ENCODE measurements at places on chromosomes 5 and 9.

- DNase-seq, result no peak
These were observed 4.8 kb downstream of the HK3 start for GRCh38 chr5:176894298-176894697.

DNA sequence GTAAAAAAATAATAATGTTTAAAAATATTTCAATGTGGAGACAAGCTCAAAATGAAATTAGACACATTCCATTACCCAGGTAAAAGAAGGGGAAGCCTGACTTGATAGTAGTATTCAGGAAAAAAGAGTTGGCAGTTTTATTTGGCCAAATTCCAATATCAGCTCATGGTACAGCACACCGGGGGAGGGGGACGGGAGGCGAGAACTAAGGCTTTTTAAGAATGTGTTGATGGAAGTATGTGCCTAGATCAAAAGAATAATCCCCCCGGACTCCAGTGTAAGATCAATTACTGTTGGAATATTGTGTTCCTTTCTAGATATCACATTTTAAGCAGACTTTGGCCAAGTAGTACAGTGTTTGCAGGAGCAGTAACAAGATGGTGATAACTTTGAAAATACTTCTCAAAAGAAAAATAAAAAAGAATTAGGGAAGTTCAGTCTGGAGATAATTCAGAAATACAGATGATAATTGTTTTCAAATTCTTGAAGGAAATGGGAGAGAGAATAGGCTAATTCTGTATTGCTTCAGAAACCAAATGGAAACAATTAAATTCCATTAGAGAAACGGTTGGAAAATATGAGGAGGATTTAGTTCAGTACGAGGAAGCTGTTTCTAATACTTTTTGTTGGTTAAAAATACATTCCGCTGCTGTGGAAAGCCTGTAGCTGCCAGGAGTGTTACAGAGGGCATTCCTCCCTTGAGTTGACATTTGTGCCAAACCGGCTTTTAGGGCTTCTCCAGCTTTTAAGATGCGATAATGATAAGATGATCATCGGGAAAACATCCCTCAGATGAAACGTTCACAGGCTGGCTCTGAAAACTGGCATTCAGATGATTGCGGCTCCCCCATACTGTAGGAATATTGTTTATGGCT, 98.1 kb upstream of the ERBIN start:
- no peak for DNase-seq

DNA sequence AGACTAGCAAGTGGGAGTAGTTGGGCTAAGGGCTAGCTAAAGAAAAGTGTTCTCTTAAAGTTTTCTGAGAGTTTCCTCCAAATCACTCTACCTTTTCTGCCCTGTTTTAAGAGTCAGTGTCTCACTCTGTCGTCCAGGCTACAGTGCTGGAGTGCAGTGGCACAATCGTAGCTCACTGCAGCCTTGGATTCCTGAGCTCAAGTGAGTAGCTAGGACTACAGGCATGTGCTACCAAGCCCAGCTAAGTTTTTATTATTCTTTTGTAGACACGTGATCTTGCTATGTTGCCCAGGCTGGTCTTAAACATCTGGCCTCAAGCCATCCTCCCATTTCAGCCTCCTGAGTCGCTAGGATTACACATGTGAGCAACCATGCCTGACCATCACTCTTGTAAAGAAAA, 378.9 kb downstream of the CAAP1 start:
- no peak for DNase-seq

DNA sequence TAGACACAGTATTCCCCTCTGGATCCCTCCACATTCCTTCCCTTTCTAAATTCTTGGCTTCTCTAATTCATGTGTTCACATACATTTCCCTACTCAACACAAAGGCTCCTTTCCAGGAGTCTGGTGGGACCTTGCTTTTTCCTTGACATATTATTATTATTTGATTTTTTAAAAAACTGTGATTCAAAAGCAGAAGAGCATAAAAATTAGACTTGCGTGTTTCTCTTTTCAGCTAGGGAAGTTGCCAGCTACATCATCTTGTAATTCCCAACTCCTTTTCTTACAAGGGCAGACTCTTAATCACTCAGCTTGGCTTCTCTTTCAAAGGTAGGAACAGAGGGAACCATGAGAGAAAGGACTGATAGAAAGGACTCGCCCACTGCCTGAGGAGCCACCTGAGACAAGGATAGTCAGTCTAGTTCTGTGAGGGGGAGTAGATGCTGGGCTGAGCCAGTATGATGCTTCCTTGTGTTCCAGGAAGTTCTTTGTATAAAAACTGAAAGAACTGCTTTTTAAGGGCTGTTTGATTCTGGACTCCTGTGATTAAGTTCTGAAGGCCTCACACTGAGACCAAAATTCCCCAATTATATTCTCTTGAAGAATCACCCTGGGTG, 51.0 kb upstream of the DPYSL3 start:
- no peak for DNase-seq

DNA sequence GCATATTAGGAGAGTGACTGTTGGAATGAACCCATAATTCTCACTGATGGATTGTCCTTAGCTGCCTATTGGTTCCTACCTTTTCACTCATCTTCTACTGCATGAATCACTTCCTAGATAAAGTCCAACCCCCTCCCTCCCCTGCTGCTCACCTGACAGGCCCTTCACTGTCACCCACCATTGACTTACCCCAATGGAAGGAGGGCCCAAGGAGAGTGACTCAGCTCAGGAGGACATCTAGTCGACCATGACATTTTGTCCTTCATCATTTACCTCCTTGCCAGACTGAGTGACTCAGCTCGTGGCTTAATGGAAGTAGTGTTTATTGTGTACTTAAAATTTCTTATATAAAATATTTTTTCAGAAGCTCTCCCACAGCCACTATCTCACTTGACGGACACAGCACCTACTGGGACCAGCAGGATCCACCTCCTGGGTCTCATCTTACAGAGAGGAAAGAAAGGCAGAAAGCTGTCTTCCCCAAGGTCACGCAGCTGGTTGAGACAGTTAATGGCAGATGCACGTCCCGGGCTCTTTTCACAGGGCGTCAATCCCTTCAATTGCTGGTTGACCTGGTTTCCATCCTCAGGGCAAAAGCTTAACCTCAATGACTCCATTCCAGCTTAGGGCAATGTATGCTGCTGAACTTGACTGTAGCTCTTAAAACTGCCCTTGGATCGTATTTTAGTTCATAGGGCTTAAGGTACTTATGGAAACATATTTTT, 142.3 kb downstream of the MARCHF11 start:
- no peak for DNase-seq

GRCh38 chr9:135896205-135896604, 11.1 kb downstream of the CAMSAP1 start:
- no peak for DNase-seq

GRCh38 chr5:157607371-157608161, 32.0 kb upstream of the ADAM19 start:
- no peak for DNase-seq

- DNase-seq, result no peak
These were observed 1295.8 kb downstream of the EFNA5 start for GRCh38 chr5:106374956-106375355.

DNA sequence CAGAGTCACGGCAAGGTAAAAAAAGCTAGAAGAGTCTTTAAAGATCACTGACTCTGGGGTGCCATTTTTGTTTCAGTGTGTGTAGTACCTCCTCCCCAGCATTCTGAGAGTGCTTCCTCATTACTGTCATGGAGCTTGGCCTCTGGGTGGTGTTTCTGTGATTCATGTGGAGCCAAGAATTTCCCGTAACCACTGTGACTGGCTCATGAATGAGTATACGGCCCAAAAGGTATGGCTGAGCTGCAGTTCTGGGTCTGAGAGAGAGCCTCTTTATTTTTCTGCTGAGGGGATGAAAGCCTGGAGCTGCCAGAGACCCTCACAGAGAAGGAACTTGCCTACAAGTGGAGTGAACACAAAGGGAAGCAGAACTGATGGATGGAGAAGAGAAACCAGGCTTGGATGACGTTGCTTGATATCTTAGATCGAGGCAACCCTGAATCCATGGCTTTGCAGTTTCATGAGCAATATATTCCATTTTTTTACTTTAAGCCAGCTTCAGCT, 85.6 kb downstream of the PTTG1 start:
- DNase-seq, result no peak

GRCh38 chr9:70951749-70952727, 169.4 kb downstream of the TRPM3 start:
- DNase-seq, result no peak

GRCh38 chr9:36892279-36892678, 141.8 kb downstream of the PAX5 start:
- no peak for DNase-seq

GRCh38 chr5:1651971-1652872, 128.5 kb upstream of the LPCAT1 start:
- no peak for DNase-seq

DNA sequence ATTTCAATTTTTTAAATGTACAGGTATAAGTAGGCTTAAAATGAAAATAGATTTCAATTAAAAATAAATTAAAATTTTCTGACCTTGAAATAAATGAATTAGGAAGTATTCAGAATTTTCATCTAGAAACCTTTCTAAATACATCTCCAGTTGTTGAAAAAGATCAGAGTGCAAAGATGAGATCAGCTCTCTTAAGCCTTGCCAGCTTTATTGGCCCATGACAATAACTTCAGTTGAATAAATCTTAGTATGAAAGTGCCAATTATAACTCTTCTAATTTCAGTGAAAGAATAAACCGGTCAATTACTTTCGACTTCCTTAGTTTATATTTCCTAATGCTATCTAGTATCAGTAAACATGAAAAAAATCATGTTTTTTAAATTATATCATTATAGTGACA, 117.4 kb downstream of the FBXL17 start:
- no peak for DNase-seq

- no peak for DNase-seq
These were observed 25.1 kb downstream of the EHMT1 start for GRCh38 chr9:137643921-137644320.

- no peak for DNase-seq
These were observed 44.5 kb downstream of the TRIO start for GRCh38 chr5:14187660-14188059.

GRCh38 chr5:110161162-110161561, 471.4 kb downstream of the MAN2A1 start:
- DNase-seq, result no peak

DNA sequence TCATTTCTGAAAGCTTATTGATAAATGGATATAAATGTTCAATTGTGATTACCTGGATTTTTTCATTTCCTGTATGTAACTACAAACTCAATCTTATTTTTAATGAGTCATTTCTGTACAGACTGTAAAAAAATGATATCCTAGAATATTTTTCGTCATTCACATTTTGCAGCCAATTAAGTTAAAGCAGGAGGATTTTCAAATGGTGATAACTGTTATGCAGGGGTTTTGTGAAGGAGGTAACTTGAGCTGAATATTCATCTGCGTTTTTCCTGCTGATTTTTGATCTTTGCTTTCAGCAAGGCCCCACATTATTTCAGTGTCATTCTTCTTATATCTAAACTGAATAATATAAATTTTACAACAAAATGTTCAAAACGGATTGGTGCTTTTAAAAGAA, 74.1 kb downstream of the SLF1 start:
- DNase-seq, result no peak

DNA sequence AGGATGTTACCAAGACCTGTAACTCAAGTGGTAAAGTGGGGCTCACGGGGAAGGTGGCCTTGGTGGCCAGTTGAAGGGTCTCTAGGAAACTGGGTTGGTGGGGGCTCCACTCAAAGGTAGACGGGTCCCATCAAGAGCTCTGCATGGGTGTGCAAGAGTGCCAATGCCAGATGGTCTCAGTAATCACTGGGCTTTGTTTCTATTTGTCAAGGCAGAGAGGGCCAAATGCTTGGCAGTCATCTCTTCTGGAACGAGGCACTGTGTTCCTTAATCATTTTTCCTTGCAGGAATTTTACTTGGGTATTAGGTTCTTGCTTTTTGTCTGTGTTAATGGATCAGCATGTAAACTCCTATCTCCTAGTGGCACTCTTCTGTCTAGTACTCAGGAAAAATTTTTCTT, 220.8 kb downstream of the DIRAS2 start:
- no peak for DNase-seq

- DNase-seq, result no peak
These were observed 37.2 kb downstream of the MARVELD2 start for GRCh38 chr5:69451941-69452647.

DNA sequence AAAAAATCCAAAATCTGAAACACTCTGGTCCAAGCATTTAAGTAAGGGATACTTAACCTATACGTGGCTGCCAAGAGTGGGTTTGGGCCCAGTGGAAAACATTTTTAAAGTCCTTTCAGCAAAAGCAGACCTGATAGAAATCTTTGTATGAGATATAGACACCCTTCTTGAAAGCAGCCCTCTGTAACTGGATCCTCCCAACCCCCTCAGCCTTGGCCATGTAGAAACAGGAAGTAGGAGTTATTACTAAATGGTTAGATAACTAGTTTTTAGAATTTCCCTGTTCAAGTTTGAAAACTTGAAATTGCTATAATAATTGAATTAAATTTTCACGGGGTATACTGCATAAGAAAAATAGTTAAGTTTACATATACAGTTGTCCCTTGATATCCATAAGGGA, 111.3 kb upstream of the PCA3 start:
- DNase-seq, result no peak

DNA sequence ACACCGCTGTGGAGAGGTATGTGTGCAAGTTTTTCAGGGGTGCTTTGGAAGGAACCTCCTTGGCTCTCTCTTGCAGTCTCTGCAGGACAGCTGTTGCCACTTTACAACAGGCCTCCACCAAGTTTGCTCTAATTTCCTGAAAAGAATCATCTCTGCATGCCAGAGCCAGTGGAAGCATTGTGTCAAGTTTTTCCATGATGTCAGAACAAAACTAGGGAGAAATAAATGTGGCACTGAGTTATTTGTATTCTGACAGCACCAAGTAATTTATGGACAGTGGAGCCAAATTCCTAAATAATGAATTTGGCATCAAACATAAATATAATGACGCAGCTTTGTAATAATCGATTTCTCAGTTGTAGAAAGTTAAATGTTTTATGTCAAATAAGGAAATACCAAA, 146.9 kb downstream of the KIAA0825 start:
- no peak for DNase-seq

DNA sequence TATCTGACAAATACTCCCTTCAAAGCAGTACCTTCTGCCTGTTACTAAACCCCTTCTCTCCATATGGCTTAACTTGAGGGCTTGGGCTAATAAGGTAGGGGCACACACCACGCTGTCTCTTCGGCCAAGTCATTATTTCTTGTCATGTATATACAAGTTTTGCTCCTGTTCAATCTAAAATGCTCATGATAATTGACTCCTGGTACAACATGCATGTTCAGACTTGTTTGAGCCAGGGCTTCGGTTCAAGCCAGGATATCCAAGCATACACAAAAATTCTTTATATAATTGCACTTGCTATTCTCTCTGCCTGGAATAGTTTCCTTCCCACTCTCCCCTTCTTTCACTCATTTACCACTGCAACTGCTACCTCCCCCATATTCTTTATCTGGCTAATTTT, 756.0 kb upstream of the C9orf72 start:
- DNase-seq, result no peak

GRCh38 chr9:3508521-3509291, 17.1 kb downstream of the RFX3 start:
- no peak for DNase-seq

Data from D721Med (cell line).